ENCODE measurements at places on chromosomes 6 and 20.

- DNase-seq: no peak
Observed at GRCh38 chr6:2982426-2983117, 11.2 kb upstream of the SERPINB6 start.

GRCh38 chr20:61601361-61601760 lies 349.3 kb downstream of the CDH4 start:
- DNase-seq: no peak

- DNase-seq: no peak
Observed at GRCh38 chr6:115753446-115753845, 307.2 kb downstream of the FRK start.

DNA sequence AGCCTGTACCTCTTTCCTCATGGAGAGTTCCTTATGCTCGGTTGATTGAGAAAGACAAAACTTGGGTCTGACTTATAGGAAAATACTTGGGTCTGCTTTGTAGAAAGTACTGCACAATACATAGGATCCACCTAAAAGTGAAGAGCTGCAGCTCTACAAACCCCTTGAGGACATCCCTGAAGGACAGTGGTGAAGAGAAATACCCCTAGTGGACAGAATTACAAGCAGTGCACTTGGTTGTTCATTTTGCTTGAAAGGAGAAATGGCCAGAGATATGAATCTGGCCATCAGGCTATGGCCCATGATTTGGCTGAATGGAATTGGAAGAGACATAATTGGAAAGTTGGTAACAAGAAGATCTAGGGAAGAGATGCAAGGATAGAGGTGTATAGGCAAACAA lies 8.3 kb downstream of the CD24 start:
- no peak for DNase-seq

- DNase-seq: no peak
Observed at GRCh38 chr20:3740615-3741301, 8.3 kb downstream of the HSPA12B start.

- DNase-seq: no peak
Observed at GRCh38 chr20:3980260-3981131, 34.9 kb downstream of the RNF24 start.

DNA sequence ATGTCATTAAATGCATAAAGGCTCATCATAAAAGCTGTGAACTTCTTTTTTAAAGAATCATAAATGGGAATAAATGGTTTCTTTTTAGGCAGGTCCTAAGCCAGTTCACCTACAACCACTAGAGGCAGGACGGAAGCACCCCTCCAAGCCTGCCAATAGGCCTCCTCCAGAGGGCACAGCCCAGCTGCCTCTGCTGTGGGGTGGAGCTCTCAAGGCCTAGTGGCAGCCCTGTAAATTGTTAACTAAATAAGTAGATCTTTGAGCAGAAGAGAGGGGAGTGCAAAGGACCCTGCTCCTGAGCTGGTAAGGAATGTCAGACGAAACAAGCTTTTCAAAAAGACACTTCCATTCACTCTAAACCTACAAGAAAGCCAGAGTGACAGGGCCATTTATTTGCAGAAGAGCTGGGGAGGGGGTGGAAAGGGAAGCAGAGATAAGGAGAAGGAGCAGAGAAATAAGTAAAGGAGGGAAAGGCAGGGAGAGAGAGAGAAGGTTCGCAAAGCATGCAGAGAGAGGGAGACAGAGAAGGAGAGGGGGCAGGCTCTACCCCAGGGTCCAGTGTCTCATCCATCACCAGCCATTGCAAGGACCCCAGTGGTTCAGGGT lies 18.0 kb upstream of the MAFB start:
- no peak for DNase-seq

DNA sequence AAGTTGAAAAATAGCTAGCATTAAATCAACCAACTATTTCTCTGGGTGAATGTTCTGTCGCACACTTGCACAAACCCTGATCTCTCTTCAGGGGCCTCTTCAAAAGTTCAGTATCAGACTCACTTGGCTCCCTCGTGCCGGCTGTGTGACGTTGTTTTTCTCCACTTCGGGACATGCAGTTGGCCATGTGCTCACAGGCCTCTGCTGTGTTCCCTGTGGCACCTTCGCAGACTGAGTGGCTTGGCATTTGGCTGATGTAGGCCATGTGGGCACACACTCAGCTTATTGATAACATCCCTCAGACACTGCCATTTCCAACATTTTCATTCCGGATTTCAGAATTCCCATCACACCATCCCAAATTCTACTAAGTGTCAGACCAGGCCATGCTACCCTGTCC lies 49.3 kb downstream of the PACRG start:
- no peak for DNase-seq

GRCh38 chr20:37220731-37221130 lies 40.9 kb downstream of the GHRH start:
- DNase-seq: no peak

DNA sequence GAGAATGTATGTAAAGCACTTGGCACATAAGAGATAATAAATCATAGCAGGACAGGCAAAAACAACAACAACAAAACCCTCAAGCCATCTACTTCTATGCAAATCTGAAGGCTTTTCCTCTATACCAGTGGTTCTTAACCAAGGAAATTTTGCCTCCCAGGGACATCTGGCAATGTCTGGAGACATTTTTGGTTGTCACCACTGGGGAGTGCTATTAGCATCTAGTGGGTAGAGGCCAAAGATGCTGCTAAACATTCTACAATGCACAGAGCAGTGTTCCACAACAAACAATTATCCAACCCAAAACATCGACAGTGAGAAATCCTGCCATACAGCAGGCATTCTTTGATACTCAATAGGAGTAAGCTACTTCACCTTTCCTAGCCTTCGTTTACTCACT lies 28.2 kb downstream of the NDRG3 start:
- DNase-seq: no peak

DNA sequence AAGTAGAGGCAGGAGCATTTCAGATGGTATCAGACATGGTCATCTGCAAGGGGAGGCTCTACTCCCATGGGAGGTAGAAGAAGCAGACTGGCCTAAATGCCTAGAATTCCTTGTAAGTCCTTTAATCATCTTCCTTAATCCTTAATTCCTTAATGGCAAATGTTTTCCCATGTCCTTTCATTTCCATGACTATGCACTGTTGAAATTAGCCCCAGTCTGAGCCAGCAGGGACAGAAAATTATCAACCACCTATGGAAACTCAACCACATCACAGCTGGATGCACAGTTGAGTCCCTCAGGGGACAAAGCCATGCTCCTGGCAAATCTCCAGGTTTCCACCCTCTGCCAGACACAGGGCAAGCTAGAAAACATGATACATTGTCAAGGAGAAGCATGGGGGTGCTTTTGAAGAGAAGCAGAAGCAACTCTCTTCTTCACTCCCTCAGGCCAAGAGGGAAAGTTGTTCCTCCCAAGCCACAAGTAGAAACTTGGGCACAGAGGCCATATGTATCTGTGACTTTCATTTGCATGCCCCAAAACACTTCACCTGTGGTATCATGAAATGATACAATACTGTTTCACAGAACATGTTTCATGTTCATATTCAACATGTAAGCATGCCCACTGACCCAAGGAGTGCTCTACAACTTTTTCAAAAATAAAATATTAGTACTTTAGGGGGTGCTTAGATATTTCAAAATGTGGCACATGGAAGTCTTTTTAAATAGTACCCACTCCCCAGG lies 683.6 kb downstream of the KIF16B start:
- DNase-seq: no peak

DNA sequence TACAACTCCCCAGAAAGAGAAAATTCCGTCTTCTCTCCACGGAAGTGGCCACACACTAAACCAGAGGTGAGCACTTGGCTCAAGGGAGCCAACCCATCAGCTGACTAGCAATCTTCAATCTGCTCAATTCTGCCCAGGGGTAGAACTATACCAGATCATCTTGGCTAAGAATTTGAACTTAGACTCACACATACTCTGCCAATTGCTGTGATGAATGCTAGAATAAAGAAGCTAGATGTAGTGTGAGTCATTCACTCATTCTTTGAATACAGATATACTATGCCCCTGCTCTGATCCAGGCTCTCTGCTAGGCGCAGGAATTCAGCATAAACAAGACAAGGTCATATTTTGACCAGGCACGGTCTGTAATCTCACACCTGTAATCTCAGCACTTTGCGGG lies 147.9 kb upstream of the SHLD1 start:
- no peak for DNase-seq

DNA sequence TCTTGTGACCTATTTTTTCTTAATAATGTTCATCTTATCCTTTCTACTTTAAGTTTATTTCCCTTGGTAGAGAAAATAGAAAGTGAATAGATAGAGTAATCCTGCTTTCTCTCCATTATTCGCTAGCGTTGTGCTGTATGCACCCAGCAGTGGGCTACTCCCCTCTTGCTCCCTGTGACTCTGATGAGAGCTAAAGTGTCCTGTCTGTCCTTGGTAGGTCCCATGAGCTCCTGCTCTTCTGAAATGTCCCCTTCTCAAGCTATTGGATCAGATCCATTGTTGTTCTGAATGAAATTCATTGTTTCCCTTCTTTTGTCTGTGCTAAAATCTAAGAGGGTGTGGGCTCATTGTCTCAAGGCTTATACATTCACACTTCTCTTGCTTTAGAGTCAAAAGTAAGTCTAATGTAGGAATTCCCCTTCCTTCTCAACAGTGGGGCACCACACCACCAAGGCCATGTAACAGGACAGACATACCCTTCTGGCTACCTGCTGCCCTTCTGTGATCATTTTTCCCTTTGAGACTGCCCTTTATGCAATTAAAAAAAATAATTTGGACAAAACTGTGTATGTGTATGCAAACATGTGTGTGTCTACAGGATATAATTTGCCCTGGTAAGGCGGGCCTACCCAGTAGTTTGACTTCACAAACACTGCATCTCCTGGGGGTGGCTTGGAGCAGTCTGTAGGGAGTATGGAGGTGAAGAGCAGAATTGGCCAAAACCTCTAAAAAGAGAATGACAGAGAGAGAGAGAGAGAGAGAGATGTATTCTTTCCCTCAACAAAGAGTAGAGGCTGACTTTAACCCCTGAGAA lies 167.0 kb upstream of the MYLIP start:
- no peak for DNase-seq

DNA sequence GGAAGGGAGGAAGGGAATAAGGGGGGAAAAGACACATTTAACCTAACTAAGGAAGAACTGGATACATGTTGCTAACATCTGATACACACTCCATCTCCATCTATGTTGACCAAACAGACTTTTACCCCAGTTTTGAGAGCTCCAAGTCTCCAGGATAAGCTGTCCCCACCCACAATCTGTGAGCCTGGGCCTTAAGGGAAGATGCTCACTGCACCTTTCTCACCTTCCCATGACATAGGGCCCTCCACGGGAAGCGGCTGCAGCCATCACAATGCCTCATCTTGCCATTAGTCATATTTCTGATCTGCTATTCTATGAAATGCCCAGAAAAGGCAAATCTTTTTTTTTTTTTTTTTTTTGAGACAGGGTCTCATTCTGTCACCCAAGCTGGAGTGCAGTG lies 126.6 kb upstream of the SALL4 start:
- DNase-seq: no peak
